ENCODE measurements at places on chromosomes 6 and 20. TPM values are rescaled to one million over a fixed set of nuclear protein-coding genes. Genes with fewer than 3 reads are reported as not detected.

GRCh38 chr6:22231616-22232015 lies 65.2 kb downstream of the PRL start:
- no peak for DNase-seq

DNA sequence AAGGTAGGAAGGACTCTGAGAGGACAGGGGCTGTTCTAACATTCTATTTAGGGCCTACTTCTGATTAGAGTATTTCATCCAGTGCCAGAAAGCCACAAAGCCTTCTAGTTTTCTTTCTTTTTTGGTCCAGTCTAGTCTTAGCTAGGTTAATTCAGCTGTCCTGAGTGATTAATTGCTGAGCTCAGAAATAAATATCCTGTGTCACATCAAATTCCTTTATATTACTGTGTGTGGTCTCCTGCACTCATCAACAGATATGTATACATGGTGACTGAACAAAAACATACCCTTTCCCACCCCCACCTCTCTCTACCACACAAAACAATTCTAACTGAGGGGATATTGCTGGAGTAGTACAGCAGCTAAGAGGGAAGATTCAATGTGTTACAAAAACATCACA lies 601.5 kb upstream of the NRSN1 start:
- no peak for DNase-seq

DNA sequence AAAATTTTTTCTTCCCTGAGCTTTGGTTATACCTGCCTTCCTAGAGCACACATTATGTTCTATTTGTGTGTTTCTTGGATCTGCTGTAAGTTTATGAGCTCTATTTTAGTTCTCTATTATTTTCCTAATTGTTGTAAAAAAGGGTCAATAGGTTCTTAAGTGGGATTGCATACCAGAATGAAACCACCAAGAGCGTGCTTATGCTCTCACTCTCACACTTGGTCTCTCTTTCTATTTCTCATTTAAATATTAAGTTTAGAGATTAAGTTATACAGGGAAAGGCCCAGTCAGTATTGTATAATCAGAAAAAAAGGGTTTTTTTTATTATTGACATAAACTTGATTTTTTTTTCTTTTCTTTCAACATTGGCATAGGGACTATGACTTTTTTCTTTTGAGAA lies 96.8 kb downstream of the RIMS1 start:
- no peak for DNase-seq

Gene ECT2L
- total RNA-seq = 1.5 TPM

DNA sequence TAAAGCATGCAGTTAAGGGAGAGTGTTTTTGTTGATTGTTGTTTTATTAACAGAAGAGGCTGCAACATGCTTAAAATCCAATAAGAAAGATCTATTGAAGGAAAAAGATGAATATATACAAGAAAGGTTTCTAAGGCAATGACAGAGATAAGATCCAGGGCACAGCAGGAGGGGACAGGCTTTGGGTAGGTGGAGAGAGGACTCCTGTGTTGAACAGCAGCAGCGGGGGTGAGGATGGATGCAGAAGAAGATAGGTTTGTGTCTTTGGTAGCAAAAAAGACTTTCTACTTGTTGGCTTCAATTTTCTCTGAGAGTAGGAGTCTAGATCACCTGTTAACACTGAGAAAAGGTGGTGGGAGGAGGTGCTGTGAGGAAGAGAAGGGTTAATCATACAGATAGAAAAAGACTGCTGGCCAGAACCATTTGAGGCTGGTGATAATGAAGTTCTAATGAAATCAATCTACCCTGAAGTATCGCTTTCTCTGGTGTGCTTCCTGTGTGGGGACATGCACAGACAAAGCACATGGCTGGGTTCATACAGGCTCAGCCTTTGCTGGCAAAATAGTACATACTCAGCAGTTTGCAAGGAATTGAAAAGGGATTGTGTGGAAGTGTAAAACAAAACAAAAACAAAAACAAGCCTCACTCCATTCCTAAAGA lies 17.2 kb upstream of the DST start:
- DNase-seq = no peak

GRCh38 chr6:116450185-116450710 lies 10.9 kb upstream of the CALHM6 start:
- DNase-seq = no peak

- no peak for DNase-seq
These were observed 83.7 kb upstream of the ZNF322 start for GRCh38 chr6:26743157-26743821.

- no peak for DNase-seq
These were observed 8.0 kb upstream of the TCF15 start for GRCh38 chr20:617934-618690.

Gene B3GALT4
- 9.8 TPM for total RNA-seq

Gene MTFR2
- total RNA-seq = not detected

- no peak for DNase-seq
These were observed 47.1 kb downstream of the PSMG4 start for GRCh38 chr6:3305831-3306230.

DNA sequence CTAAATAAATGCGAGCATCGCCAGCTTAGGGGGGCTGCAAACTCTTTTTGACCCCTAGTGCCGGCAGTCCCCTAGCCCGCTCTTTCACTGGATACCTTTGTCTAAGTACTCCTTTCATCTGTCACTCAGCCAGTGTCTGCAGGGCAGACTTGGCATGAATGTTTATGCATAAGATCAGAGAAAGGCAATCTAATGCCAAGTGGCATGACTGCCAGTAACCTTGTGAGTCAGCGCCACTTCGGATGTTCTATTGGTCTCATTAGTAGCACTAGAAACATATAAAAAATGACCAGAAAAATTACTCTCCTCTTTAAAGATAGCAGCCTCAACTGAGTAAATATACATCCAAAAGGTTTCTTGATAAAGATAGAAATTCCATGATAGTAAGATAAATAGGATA lies 192.2 kb downstream of the TBC1D32 start:
- DNase-seq = no peak

Gene NKX2-4
- total RNA-seq = not detected

DNA sequence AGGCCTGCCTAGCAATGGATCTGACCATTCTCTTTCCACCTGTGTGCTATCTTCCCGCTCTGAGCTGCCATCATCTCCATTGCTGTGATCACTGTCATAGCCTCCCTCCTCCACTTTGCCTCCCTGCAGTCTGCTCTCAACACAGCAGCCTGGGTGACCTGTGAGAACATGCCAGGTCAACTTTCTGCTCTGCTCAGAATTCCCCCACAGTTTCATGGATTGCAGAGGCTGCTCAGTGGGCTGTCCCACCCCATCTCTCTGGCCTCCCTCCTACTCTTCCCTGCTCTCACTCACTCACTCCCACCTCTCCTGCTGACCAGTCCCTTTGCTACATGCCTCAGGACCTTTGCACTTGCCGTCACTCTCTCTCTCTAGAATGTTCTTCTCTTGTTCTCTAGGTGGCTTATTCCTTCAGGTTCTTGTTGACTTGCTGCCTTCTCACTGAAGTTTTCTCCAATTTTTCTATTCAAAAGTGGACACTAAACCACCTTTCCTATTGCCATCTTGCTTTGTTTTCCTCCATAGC lies 159.9 kb downstream of the CD83 start:
- DNase-seq = no peak

- no peak for DNase-seq
These were observed 2.3 kb downstream of the DST start for GRCh38 chr6:56640374-56640773.

DNA sequence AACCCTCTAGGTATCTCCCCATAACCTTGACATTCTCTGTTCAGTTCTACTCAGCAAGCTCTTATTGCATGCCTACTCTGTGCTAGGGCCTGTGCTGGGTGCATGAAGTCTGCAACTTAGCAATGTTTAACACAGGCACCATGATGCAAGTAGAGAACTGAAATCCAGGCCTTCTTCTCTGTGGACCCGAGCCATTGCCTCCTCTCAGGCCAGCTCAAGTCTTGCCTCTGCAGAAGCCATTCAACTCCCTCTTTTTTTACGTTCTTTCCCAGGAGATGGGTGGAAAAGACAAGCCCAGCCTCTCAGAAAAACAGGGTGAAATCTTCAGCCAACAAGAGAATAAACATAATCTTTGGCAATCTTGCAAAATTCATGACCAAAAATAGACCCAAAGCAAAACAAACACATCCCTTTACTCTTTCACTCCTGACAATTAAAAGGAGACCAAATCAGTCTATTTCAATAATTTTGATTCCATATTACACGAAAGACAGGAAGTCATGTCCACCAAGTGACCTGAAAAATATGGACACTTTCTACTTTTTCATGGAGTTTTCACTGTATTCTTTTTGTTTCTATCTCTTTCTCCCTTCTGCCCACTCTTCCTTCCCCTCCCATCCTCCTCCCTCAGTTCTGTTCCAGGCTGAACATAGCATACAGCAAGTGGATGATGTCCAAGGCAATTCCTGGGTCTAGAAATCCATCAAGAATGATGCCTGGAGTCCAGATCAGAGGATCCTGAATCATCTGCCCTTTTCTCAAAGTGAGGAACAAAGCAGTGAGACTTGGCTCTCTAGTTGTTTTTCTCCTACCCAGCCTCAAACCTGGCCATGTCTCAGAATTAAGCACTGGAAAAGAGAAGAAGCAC lies 45.4 kb upstream of the MOCS1 start:
- no peak for DNase-seq

DNA sequence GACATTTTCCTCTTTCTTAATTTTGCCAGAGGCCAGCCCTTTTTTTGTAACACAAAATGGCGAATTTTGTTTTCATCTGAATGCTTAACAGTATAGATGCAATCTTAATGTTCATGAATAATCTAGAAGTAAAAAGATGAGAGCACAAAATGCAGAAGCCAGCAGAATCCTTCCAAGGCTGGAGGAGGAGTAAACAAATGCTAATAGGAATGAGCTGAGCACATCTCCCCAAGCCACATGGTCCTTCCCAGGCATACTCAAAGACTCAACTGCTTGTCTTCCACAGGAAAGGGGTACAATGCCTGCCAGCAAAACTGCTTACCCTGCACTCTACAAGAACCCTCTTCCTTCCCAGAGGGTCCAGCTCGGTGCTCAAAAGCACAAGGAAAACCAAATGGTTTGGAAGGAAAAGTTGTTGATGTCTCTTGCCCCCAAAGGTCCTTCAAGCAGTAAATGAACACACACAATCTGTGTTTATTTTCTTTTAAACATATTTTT lies 155.1 kb downstream of the MOXD1 start:
- no peak for DNase-seq

Gene SLC35A1
- total RNA-seq = 9.8 TPM

- DNase-seq = peak; percentile 78
These were observed 24.5 kb upstream of the SMIM29 start for GRCh38 chr6:34273242-34273805.

Gene ZSCAN16
- 2.3 TPM for total RNA-seq

DNA sequence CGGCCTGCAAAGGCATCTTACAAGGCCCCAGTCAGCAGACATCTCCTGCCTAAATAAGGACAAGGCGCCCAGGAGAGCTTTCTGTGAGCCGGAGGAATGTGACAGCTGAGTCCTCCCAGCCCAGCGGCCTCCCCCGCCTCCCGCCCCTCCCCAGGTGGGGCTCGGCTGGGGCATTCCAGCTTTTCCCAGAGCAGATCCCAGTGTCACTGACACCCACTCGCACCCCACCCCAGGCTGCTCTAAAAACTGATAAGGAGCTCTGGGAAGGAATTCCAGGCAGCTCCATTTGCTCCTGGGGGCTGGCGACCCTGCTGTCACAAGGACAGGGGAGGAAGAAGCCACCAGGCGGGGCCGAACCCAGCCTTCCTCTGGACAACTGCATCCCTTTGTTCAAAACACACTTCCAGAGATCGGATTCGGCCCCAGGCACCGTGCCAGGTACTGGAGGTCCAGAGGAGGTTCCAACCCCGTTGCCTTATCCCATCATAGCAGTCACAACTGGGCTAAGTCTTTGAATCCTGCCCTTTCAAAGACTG lies 49.7 kb downstream of the JPH2 start:
- peak; percentile 78 for DNase-seq

Gene RPS21
- 593 TPM for total RNA-seq

GRCh38 chr6:111639266-111639665 lies 33.6 kb upstream of the TRAF3IP2 start:
- no peak for DNase-seq

DNA sequence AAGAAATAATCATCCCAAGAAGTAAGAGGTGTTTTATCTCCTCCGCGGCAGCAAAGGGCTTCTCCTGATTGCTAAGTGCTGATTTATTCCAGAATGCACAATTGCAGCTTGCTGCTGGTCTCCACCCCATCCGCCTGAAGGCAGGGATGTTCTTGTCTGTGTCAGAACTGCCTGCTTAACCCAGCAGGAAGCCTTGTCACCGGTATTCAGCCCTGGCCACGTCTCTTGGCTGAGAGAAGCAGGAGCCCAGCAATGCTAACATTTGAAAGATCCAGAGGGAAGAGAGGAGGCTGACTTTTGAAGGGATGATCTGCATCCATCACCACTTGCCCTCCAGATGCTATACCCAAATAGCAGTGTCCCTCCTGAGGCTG lies 4.2 kb downstream of the SCML4 start:
- no peak for DNase-seq

DNA sequence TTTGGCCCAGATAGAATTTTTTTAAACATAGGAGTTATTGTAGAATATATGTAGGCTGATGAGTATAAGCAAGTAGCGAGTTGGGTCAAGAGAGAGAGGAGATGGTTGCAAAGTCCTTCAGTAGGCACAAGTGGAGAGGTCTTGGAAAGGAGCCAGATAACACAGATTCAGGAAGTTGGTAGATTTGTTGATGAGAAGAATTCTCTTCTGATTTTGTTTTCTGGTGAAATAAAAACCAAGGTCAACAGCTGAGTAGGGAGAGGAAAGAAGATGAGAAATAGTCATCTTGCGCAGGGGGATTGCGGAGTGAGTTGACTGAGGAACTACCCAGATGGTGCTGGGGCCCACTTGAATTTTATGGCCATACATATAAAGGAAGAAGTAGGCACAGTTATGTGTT lies 17.4 kb upstream of the CD83 start:
- no peak for DNase-seq

DNA sequence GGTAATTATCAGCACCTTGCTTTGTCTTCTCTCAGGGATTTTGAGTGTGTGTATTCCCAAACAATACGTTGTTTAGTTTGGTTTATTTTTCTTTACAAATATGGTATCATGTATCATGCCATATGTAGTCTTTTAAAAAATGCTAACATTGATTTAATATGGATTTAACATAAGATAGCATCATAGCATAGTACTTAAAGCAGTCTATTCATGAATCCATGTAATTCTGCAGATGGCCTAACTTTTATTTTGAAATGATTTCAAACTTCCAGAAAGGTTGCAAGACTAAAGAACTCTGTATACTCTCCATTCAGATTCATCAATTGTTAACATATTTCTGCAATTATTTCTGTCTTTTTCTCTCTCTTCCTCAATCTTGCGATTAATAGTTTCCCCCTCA lies 7.9 kb downstream of the ZDHHC14 start:
- DNase-seq = no peak

Gene KPNA5
- total RNA-seq = 4.7 TPM

- DNase-seq = peak; percentile 57
These were observed 8.8 kb upstream of the PERP start for GRCh38 chr6:138115877-138116660.

GRCh38 chr6:139369068-139369467 lies 5.4 kb downstream of the CITED2 start:
- DNase-seq = no peak

Gene COL19A1
- total RNA-seq = 1.5 TPM

GRCh38 chr6:28807682-28808280 lies 116.0 kb downstream of the TRIM27 start:
- DNase-seq = no peak

GRCh38 chr20:18287546-18287914 lies 797 bp upstream of the ZNF133 start:
- no peak for DNase-seq

- no peak for DNase-seq
These were observed 28.1 kb downstream of the SLC52A3 start for GRCh38 chr20:740162-740561.

Gene EPPIN
- total RNA-seq = not detected

- no peak for DNase-seq
These were observed 481.8 kb downstream of the TFAP2B start for GRCh38 chr6:51300510-51300909.

Gene JARID2
- 7.5 TPM for total RNA-seq

- DNase-seq = peak; percentile 63
These were observed at the start of gene CFB for GRCh38 chr6:31945507-31946369. CFB (plus strand) TSS chr6:31946095; CDS start chr6:31946222, 127 bp downstream.
